ENCODE measurements at places on chromosomes 16 and 17. TPM values are rescaled to one million over a fixed set of nuclear protein-coding genes. Genes with fewer than 3 reads are reported as not detected.

The CRISPLD2 gene
- 48.8 TPM for polyA plus RNA-seq

The DEXI gene
- polyA plus RNA-seq = 30.0 TPM

The CLEC16A gene
- polyA plus RNA-seq = 126 TPM

The CDH11 gene
- polyA plus RNA-seq = 32.5 TPM

The CD79B gene
- 4.3 TPM for polyA plus RNA-seq

The MYH11 gene
- polyA plus RNA-seq = 276 TPM

The C17orf113 gene
- polyA plus RNA-seq = 2.8 TPM

The DDX42 gene
- 124 TPM for polyA plus RNA-seq
